Right ventricle myocardium superior (tissue), 1 donor: ENCODE measurements at places on chromosomes 3 and 15.

- no peak for DNase-seq
Observed at GRCh38 chr3:135762188-135762856, 203.2 kb upstream of the PPP2R3A start.

GRCh38 chr3:170494766-170495165, 76.1 kb downstream of the CLDN11 start:
- DNase-seq, result no peak

DNA sequence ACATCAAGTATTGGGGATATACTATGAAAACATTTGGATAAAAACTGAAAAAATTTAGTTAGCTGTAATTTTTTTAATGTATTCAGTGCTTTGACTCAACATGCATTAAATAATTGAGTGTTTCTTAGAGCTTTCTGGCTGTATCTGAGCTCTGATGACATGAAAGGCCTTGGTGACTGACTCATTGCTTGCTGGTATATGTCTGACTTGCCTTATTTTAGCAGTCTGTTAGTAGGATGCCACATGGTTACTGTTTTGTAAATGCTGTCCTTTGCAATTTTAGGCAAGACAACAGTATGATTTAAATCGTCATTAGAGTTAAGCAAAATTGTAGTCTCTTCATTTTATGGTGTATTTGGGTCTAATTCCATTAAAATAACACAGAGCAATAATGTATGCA, 199.2 kb downstream of the GHSR start:
- DNase-seq, result no peak

DNA sequence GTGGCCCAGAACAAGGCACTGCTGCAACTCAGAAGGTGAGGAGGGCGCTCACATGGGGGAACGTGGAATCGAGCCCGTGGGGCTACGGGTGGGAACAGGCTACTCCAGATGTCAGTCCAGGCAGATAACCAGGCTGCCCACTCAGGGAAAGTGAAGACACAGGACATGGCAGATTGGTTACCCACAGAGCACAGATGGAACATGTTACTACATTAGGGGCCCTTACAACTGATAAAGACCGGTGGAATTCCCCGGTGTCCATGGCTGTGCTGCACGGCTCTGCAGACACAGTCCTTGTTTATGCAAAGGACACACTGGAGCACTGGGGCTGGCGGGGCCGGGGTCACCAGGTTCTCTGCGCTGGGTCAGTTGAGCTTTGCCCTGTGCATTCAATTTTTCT, 36.9 kb downstream of the PCSK6 start:
- no peak for DNase-seq

DNA sequence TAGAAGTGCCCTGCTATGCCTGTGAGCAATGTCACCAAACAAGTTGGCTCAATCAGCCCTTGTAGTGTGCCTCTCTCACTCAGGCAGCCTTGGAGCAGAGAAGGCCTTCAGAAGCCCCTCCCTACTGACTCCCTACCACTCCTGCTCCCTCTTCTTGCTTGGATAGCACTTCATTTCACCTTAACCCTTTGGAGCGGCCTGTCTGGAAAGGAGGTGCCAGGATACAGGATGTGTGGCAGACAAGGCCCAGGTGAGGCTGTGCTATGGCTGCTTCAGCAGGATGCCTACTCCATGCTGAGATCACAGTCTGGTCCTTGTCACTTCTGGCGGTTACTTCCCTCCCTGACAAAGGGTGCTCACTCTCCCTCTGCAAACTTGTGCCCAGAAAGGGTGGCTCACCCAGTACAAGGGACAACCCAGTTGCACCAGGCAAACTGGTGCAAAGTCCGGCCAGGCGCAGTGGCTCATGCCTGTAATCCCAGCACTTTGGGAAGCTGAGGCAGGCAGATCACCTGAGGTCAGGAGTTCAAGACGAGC, 1.1 kb downstream of the MON1A start:
- no peak for DNase-seq

DNA sequence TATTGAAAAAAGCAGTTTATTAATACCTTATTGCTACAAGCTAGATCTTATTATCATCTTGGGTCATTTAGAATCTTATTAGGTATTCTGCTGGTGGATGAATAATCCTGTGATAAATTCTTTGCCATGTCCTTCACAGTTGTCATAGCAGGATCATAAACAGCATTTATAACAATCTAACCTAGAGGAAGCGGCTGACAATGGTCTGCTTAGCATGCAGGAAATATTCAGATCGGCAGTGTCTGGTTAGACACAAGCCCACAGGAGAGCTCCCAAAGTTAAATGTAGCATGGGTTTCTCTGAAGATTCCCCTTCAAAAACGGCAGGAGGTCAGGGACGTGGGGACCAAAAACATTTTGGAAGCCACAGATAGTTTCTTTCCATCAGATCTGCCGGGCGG, 179.3 kb downstream of the FOXB1 start:
- DNase-seq, result no peak

DNA sequence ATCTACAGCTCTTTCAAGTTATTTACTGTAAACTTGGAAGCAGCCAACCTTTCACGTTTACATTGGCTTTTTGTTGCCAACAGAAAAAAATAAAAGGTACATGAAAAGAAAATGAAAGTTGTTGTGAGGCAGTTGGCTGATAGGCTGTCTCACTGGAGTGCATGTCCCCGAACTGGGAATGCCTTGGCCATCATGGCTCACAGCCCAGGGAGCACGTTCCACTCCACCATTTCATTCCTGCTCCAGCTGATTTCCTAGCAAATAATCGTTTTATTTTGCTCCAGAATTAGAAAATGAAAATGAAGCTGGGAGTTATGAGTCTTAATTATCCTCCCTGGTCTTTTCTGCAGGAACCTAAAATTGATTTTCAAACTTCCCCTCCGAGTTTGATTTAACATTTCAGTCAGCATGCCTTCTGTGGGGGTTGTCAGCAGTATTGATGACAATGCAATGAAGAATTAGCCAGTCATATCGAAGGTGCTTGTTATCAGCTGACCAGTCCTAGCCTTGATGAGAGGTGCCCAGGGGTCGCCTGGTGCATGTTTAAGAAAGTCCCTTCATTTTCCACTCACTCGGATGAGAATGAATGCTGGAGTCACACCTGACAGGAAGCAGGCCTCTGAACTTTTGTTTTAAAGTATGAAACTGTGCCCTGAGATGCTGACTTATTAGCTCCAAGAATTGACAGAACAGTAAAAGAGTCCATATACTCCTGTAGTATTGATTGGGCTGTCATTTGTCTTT, 293.7 kb upstream of the TRIM42 start:
- DNase-seq, result no peak

GRCh38 chr3:61980041-61980440, 393.3 kb downstream of the FEZF2 start:
- DNase-seq, result no peak

DNA sequence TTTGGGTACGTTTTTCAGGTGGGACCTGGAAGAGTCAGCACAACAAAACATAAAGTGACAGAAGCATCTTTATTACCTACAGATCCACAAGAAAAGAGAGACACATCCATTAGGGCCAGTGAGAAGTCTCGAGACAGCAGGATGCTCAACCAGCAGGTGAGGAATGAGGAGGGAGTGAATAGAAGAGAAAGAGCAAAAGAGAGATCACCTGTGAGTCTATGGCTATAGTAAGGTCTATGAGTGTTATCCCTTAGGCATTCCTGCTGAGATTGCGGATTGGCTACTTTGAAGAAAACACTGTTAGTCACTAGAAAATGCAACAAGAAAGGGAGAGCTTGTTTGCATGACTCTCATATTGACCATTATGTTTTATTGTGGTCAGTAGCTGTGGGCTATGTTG, 1556.2 kb upstream of the GBE1 start:
- no peak for DNase-seq

DNA sequence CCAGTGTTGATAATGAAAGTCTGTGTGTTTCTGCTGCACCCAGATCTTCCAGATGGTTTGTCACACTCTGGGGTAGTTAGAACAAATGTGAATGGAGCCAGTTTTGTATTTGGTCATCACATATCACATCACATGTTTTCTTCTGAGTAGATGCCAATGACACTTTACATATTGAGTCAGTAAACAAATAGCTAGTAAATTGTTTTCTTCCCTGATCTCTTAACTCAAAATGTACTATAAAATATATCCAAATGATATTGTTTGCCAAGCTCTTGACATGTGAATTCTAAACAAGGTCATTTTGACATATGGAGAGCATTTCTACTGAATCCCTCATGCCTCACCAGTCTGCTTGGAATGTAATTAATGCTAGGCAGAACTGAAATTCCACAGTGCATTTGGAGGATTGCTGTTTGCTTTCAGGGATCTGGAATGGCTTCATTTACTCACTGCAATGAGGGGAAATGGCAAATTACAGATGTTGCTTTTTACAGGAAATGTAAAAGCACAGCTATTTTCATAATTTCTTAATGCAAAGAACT, 45.0 kb downstream of the PDHB start:
- no peak for DNase-seq

GRCh38 chr15:95940431-95940985, 390.0 kb upstream of the NR2F2 start:
- DNase-seq, result no peak

DNA sequence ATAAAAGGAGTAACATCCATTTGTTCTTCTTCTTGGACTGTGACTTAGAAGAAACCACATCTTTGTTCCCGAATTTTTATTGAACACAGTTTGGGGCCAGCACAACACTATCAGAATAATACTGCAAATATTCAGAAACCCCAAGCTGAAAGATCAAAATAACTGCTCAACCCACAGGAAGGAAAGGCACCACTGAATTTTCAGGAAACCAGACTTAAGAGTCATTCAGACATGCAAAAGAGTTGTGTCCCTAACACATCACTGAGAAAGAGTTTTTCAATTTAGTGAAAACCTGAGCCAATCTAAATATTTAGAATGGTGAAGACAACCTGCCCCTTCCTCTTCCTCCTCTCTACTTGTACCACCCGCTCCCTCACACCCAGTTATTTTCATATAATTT, 295.0 kb upstream of the RORA start:
- no peak for DNase-seq

DNA sequence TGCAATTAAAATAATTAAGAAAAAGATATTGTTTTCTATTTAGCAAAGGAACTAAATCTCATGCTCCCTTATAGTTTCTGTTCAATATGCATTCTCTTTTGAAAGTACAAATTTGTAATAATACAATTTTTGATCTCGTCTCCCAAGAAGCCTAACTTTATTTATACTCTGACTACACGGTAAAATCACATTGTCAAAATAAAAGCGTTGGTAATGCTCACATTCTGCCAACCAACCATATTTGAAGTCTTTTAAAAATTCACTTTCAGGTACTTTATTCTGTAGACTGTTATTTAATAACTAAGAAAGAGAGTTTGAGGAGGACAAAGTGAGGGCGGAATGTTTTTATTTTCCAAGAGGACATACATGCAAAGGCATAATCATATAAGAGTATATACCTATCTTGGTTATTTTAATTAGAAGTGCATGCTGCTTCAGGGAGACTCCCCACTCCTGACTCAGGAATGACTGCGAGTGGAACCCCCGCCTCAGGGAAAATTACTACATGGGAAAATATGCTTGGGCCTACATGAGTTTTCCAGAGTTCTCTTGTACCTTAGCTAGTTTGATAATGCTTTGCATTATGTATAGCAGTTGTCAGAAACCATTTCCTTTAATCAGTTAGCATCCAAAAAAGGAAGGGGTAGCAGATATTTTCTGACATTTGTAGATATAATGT, 19.3 kb downstream of the MBNL1 start:
- DNase-seq, result no peak

DNA sequence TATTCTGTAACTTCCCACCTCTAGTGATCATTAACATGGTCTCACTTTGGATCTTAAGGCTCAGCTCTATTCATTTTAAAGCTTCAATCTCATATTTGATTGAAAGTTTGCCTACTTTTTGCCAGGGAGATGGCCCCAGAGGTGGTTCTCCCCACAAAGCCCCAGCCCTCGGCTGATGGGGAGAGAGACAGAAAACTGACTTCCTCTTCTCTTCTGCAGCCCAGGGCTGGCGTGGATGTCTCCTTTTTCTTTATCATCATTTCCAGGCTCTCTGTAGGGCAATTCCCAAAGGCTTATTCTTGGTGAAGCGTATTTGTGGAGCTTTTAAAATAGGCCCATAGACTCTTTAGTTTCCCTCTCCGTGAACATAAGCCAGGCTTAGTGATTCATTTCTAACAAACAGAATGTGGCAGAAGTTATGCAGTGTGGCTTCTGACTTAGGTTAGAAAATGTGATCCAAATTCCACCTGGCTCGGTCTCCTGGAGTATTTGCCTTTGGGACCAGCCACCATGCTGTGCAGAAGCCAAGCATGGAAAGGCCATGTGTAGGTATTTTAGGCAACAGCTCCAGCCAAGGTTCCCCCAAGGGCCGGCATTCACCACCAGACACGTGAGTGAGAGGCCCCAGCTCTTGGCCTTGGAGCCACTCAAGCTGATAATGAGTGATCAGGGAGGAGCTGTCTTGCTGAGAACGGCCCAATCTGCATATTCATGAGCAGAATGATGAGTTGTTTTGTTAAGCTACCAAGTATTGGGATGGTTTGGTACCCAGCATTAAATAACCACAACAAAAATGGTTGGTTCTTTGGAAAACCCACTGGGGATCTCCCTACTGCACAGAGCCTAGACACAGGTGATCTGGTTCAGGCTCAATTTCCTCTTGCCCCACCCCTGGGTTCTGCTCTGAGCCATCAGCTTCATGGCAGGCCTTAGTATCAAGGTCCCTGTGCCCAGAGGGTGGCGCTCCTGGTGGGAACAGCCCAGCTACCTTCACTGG, 353.2 kb upstream of the PROK2 start:
- no peak for DNase-seq
